K562 (cell line): ENCODE measurements at places on chromosomes 12 and 14. TPM values are rescaled to one million over a fixed set of nuclear protein-coding genes. Genes with fewer than 3 reads are reported as not detected.

- no peak for DNase-seq
Measured at GRCh38 chr12:113528606-113529293, 57.1 kb upstream of the LHX5 start.

DNA sequence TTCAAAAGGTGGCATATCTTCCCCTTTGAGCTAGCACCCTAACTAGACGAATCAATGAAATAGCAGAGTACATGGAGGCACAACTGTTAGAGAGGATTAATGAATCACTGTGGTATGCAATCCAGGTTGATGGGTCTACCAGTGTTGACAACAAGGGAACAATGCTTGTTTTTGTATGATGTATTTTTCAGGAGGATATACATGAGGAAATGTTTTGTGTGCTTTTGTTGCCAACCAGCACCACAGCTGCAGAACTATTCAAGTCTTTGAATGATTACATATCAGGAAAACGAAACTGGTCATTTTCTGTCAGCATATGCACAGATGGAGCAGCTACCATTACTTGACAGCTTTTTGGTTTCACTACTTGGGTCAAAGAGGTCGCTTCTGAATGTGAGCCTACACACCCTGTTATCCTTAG is 142.6 kb downstream of the GPHN start:
- DNase-seq = no peak

DNA sequence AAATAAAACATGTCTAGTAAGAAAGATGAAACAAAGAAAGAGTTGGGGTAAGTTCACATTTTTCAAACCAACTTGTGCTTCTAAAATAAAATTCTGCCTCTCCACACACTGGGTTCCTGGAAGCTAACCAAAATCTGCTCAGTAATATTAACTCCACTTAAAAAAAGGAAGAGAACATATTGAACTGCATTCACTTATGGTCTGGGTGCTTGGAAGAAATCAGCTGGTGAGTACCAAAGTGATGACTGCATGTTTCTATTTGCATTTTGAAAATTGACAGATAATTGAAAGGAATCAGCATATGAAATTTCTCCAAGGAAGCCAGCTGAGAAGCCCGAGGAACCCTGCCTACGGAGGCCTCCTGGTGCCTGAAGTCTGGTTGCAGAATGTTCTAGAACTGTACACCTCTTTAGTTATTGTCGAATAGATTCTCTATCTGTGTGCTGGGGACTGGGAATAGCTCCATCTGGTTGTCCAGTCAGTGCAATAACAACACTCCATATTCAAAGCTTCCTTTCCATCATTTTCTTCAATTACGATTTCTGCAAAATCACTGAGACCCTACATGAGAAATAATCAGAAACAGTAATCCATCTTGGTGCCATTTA is 836.1 kb downstream of the VRK1 start:
- no peak for DNase-seq

DNA sequence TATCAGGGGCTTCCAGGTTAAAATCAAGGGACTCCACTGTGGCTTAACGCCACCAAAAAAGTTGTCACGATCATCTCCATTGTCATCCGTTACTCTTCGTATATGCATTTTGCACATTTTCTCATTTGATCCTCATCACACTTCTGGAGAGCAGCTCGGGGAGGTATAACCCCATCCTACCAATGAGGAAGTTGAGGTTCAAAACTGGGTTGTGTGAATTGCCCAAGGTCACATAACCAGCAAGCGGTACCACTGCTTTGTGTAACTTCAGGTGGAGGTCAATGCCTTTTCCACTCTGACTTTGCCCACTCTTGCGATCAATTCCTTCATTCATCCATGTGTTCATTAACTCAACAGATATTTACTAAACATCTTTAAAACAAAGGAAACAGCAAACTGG is 71.1 kb upstream of the CCND2 start:
- DNase-seq = no peak

- DNase-seq = no peak
Measured at GRCh38 chr12:26704684-26705460, 128.1 kb downstream of the ITPR2 start.

The KRT83 gene
- total RNA-seq = not detected in 2 replicates

- DNase-seq = no peak
Measured at GRCh38 chr12:56387152-56387736, 24.6 kb upstream of the APOF start.
